ENCODE measurements at places on chromosomes 3 and 15. TPM values are rescaled to one million over a fixed set of nuclear protein-coding genes. Genes with fewer than 3 reads are reported as not detected.

- peak; percentile 70 for DNase-seq
Observed at GRCh38 chr15:82184776-82185175, 77.8 kb downstream of the EFL1 start.

Gene DNAH12
- not detected for total RNA-seq

Gene IGF1R
- 20.2 TPM for total RNA-seq

DNA sequence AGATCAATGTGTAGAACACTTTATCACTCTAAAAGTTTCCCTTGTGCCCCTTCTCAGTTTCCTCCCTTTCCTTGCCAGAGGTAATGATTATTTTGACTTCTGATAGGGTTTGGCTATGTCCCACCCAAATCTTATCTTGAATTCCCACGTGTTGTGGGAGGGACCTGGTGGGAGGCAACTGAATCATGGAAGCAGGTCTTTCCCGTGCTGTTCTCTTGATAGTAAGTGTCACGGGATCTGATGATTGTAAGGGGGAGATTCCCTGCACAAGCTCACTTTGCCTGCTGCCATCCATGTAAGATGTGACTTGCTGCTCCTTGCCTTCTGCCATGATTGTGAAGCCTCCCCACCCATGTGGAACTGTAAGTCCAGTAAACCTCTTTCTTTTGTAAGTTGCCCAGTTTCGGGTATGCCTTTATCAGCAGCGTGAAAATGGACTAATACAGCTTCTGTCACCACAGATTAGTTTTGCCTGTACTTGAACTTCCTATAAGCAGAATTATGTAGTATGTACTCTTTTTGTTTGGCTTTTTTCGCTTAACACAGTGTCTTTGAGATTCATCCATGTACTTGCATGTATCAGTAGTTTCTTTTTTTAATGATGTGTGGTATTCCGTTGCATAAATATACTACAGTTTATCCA, 7.2 kb downstream of the FEM1B start:
- DNase-seq, result no peak

Measured in SK-MEL-5 (cell line).